ENCODE measurements at places on chromosomes 2 and 18.

GRCh38 chr2:187155476-187155875 lies 292.6 kb downstream of the CALCRL start:
- no peak for DNase-seq

GRCh38 chr2:100359576-100359975 lies 37.3 kb upstream of the LONRF2 start:
- DNase-seq = no peak

DNA sequence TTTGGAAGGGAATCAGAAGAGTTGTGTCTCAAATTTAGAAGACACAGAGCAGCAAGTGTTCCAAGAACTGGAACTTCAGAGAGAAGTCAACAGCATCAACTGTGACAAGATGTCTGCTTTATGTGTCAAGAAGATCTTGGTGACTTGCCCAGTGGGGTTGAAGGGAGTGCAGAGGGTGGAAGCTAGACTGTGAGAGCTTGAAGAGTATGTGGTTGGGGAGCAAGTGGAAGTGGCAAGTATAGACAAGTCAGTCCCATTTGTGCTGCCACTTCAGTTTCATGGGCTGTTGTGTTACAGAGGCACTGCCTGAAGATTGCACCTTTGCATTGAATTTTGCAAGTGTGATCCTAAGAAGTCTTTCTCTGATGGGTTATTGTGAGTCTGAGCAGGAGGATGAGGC lies 68.7 kb upstream of the MC2R start:
- no peak for DNase-seq

- DNase-seq = no peak
These were observed 16.7 kb upstream of the TNS1 start for GRCh38 chr2:218019411-218020060.

GRCh38 chr2:238571661-238572372 lies 145.1 kb downstream of the ASB1 start:
- no peak for DNase-seq

DNA sequence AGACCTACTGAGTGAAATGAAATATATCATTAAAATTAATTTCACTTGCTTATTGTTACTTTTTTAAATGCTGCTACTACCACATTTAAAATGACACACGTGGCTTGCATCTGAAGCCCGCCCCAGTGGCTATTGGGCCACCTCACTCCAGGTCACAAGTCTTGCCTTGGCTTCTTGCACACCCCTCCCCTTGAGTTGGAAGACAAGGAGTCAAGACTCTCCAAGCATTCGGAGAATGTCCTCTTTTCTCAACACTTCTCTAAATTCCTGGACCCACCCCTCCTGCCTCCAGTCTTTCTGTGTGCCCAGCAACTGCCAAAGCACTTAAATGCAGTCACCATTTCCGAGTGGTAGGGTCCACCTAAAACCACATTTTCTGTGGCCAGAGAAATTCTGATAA lies 73.4 kb downstream of the ZBTB7C start:
- DNase-seq = no peak

DNA sequence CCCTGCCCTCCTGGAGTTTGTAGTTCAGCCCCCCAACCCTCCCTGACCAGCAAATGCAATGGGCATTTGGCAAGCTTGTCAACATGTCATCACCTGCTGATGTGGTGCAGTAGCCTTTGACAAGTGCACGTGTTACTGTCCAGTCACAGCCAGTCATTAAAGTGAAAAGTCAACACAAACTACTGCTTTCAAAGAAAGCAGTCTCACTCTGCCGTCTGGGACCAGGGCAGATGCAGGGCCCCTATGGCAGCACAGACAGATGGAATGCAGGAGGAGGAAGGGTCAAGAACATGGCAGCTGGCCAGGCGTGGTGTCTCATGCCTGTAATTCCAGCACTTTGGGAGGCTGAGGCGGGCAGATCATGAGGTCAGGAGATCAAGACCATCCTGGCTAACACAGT lies 222.4 kb upstream of the OSR1 start:
- DNase-seq = no peak

DNA sequence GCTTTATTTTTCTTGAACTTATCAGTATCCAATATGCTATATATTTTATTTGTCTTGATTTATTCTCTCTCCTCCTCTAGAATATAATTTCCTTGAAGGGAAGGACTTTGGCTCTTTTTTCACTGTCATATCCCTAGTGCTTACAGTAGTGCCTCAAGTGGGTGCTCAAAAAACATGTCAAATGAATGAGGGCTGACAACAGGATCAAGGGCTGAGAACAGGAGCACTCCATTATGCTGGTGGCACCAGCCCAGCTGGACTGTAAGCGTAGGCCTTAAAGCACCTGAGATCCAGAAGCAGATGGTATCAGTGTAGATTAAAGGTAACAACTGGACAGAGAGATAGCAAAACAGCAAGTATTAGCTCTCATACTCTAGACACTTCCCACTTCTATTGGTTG lies 46.3 kb downstream of the PMS1 start:
- no peak for DNase-seq

DNA sequence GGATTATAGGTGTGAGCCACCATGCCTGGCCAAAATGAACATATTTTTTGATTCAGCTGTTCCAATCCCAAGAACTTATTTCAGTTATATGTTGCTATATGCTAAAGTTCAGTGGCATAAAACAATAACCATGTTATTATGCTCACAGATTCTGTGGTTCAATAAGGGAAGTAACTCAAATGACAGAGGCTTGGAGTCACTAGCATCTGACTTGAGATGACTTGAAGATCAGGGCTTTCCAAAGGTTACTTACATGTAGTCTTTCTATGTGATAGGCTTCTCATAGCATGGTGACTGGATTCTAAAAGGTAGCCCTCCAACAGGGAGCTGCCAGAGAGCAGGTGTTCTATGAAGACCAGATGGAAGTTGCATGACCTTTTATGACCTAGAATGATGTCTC lies 17.2 kb downstream of the CLK1 start:
- no peak for DNase-seq

DNA sequence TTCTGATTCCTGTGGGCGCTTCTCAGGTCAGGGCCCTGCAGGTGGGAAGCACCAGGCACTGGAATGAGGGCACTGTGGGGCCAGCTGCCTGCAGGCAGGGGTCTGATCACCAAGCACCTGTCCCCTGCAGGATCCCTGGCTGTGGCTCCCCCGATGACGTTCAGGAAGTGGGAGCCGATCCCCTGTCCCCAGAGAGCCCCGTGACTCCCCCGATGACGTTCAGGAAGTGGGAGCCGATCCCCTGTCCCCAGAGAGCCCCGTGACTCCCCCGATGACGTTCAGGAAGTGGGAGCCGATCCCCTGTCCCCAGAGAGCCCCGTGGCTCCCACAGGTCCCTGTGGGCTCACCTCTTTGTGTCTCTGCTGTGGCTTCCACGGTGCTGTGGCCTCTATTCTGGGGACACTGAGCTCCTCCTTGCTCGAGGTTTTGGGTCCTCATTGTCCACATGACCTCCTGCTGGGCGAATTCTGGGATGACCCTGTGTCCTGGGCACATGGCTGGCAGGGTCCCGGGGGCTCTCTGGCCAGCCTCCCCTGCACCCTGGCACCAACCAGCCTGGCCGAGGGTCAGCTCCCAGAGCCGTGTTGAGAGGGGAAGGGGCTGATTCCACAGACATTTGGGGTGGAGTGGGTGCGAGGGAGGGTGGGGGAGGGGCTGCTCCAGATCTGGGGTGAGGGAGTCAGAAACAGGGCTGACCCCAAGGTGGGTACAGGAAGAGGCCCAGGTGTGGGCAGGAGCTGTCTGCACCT lies 4.8 kb downstream of the NEU4 start:
- peak; percentile 28 for DNase-seq

DNA sequence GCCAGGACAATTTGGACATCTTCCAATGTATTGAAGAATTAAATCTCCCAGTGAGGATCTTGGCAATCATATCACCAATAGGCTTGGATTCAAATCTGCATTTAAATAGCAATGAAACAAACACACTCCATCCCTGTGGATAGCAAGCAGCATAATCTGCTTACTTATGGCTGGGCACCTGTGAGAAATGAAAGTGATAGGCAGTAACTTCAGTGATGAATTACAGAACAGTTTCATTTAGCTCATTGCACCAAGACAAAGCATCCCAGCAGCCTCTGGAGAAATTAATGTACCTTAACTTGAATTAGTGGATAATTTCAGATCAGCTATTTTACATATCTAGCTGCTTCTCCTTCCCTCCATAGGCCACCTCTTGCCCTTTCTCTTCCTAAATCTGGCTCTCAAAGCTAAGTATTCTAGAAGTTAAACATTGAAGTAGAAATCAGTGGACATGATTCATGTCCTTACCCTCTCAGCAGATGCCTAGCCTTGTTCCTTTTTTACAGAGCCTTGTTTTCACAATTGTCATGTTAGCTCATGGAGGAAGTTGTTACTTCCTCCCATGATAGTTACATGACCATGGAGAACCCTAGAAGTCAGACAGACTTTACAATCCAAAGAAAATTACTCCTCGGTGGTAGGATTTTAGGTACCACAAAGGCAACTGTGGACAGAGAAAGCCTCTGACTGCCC lies 88.5 kb upstream of the TACR1 start:
- DNase-seq = no peak

- no peak for DNase-seq
These were observed 171.3 kb downstream of the TWIST2 start for GRCh38 chr2:239019183-239019581.

DNA sequence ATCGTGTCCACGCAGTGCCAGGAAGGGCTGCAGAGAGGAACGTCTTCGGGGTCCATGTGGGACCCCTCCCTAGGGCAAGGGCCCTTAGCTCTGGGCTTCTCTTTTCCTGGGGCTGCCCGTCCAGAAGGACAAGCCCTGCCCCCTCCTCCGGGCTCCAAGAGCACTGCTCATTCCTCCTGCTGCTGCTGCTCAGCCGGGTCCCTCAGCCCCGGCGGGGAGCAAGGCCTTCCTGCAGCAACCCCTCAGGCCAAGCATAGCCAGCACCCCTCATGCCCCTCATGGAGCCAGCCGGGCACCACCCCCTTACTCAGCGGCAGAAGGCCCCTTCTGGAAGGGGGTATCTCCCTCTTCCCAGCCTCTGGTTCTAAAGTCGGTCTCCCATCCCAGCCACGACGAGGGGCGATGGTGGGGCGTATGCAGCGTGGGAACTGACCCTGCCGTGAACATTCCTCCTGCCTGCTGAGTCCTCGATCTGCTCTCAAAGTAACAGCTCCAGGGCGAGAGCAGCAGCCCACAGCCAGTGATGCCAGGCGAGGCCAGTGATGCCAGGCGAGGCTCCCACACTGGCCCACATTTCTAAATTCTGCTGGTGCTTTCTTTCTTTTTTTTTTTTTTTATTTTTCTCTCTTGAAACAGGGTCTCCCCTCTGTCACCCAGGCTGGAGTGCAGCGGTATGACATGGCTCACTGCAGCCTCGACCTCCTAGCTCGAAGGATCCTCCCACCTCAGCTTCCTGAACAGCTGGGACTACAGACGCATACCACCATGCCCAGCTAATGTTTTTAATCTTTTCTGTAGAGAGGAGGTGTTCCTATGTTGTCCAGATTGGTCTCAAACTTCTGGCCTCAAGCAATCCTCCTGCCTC lies 99.7 kb downstream of the HDAC4 start:
- no peak for DNase-seq

GRCh38 chr2:11478899-11479605 lies 13.1 kb upstream of the E2F6 start:
- no peak for DNase-seq

- no peak for DNase-seq
These were observed 2.7 kb downstream of the LIMS2 start for GRCh38 chr2:127672341-127673224.

- DNase-seq = no peak
These were observed 15.3 kb upstream of the ALLC start for GRCh38 chr2:3642521-3643215.

DNA sequence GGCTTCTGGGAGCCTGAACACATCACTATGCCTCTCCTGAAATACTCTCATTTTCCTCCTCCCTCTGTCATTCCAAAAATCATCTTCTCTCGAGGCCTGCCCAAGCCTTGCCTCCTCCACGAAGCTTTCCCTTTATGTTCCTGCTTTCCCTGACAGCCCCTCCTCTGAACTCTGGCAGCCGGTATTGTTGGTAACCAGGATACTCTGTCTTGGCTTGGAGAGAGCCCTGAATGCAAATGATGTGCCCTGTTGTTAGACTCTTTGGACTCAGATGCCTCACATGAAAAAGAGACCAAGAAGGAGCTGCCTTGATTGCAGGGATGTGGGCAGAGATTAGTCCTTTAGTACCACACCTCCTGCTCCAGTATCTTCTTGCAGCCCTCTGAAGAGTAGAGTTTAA lies 138.5 kb upstream of the DLX2 start:
- no peak for DNase-seq

GRCh38 chr2:217801711-217802110 lies 201.1 kb downstream of the TNS1 start:
- no peak for DNase-seq

GRCh38 chr18:44588508-44588907 lies 92.2 kb upstream of the SETBP1 start:
- no peak for DNase-seq

- DNase-seq = no peak
These were observed 3.2 kb downstream of the TSHZ1 start for GRCh38 chr18:75213611-75214331.

GRCh38 chr18:54222922-54223567 lies 1.4 kb downstream of the MBD2 start:
- DNase-seq = peak; percentile 89

- DNase-seq = no peak
These were observed 63.4 kb upstream of the OTOS start for GRCh38 chr2:240203788-240204270.

DNA sequence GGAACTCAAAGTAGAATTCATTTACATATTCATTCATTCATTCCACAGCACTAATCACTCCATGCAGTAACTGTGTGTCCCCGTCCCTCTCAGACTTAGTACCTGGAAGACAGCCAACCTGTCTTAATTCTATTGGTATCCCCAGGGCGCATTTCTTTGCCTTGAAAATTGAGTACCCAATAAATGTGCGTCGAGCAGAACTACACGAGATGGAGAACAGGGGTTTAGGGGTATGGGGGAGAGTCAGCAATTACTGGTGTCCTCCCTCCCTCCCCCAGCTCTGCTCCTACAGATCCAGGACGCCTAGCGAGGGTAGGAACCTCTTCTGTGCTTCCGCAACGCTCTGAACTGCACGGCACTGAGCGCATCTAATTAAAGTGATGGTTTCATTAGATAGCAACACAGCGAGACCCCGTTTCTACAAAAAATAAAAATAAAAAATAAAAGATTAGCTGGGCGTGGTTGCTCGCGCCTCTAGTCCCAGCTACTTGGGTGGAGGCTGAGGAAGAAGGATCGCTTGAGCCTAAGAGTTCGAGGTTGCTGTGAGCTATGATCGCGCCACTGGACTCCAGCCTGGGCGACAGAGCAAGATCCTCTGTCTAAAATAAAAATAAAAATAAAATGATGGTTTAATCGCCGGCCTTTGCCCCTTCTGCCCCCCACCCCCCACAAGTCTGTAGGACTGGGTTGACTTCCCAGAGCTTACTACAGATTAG lies 614 bp upstream of the FKBP1B start:
- DNase-seq = no peak

DNA sequence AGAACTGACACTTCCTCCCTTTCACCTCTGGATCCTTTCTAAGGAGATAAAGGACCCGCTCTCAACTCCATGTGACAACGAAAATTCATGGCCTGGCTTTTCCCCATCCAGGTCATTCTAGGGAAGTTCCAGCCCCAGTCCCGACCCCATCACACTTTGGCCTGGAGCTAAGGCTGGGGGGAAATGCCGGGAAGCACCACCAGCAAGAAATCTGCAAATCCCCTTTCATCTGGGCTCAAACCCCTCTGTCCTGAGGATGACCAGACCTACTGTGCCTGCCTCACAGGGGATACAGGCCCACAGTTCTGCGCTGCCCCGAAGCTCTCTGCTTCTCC lies 1.3 kb downstream of the SIX2 start:
- DNase-seq = no peak
